ENCODE measurements at places on chromosomes 7 and 10. TPM values are rescaled to one million over a fixed set of nuclear protein-coding genes. Genes with fewer than 3 reads are reported as not detected.

METTL27 gene
- 0.90 TPM for total RNA-seq

RSPH10B gene
- 2.4 TPM for total RNA-seq

VWDE gene
- total RNA-seq, result under 0.01 TPM

IFIT1B gene
- not detected for total RNA-seq

LIPF gene
- not detected for total RNA-seq

PSMG3 gene
- total RNA-seq, result 18.7 TPM

ANKRD16 gene
- total RNA-seq, result 5.7 TPM

AKR1E2 gene
- 16.6 TPM for total RNA-seq

FAM107B gene
- 66.4 TPM for total RNA-seq

ATG9B gene
- under 0.01 TPM for total RNA-seq

PLXDC2 gene
- 17.1 TPM for total RNA-seq

MOGAT3 gene
- not detected for total RNA-seq
